Glomerular endothelial cell (primary cell): ENCODE measurements at places on chromosomes 16 and 17.

DNA sequence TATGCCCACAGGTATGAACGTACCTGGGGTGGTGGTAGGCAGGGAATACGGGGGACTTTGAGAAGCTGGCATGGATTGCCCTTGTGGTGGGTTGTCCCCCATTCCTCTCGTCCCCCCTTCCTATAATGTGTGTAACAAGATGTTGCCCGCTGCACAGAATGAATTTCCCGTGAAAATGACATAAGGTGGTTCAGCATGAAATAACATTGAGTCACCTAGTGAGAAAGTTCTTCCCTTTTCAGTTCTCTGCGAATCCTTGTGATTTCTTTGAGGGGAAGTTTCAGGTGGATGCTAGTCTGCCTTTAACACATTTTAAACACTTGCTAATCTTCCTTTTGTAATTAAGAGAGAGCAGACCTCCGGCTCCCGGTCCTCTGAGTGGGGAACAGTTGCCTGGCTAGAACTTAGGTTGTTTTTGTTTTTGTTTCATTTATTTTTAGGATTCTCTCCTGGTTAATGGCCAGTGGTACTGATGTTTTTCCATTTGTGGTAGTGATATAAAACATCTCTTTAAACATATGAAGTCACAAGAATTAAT is 58.9 kb downstream of the RAP1GAP2 start:
- no peak for DNase-seq

- no peak for DNase-seq
Measured at GRCh38 chr17:7839190-7839875, 5.3 kb downstream of the KDM6B start.

- peak; percentile 48 for DNase-seq
Measured at GRCh38 chr17:60941028-60941427, 263.4 kb downstream of the BCAS3 start.

- DNase-seq = no peak
Measured at GRCh38 chr16:66491716-66492064, 58.2 kb downstream of the TK2 start.

DNA sequence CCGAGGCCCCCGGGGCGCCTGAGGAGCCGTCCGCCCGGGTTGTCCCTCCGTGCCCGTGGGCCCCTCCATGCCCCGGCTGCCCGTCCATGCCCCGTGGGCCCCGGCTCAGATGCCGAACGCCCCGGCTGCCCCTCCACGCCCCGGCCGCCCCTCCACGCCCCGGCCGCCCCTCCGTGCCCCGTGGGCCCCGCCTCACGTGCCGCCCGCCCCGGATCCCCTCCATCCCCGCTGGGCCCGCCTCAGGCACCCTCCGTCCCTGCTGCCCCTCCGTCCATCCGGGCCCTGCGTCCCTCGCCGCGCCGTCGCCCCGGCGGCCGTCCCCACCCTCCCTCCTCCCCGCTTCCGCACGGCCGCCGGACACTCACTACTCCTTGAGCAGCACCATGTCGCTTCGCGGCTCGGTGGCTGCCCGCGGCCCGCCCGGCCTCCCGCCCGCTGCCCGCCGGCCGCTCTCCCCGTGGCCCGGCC is 382 bp downstream of the PITPNA start:
- DNase-seq = no peak

GRCh38 chr16:2155977-2156848 is 631 bp downstream of the TRAF7 start:
- DNase-seq = no peak
